ENCODE measurements at places on chromosomes 7 and 10.
A peak's percentile ranks its signal among the peaks of the same experiment; 100 is the strongest.

DNA sequence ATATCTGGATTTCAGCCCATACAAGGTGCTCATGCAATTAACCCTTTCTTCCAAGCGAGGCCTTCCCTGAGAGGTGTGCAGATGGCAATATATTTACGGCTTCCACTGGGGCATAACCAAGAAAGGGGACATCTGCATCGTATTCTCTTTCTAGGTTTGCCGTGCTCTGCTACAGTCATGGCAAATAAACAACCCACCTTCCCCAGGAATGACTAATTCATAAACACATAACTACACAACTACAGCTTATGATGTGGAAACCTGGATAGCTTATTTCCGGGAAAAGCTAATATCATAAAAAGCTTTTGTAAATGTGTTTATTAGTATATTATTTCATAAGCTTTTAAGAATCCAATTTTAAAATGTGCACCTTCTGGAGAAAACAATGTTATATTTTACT, 120.0 kb downstream of the CAMK1D start:
- DNase-seq, result no peak

- DNase-seq, result no peak
These were observed 38.8 kb downstream of the SND1 start for GRCh38 chr7:127690806-127691205.

DNA sequence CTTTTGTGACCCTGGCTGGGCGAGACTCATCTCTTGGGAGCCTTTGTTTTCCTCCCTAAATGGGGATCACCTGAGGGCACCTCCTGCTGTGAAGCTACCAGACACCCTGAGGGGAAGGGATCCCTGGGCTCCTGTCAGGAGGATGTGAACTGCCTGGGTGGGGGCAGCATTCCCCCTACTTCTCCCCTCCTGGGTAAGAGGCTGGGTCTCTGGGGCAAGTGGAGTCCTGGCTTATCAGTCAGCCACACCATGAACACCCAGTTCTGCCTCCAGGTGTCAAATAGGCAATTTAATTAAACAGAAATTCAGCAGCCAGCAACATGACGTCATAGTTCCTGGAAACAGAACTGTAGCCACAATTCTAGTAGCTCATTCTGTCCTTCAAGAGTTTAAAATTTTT, 97.7 kb upstream of the RET start:
- peak; percentile 33 for DNase-seq

DNA sequence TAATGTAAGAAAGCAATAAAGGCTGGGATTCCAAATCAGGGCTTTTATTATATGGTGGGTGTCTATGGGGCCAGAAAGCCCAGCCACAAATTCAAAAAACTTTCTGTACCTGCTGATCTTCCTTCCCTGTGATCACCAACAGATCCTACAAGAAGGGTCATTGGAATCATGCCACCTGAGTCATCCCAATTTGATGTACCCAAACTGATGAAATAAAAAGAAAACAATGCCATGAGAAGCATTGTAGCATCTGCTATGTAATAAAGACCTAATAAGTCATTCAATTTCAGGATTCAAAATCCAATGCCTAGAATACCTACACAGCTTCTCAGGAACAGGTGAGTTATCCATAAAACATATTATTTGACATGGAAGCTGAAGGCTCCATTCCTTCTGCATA, 228.8 kb downstream of the DKK1 start:
- DNase-seq, result no peak

DNA sequence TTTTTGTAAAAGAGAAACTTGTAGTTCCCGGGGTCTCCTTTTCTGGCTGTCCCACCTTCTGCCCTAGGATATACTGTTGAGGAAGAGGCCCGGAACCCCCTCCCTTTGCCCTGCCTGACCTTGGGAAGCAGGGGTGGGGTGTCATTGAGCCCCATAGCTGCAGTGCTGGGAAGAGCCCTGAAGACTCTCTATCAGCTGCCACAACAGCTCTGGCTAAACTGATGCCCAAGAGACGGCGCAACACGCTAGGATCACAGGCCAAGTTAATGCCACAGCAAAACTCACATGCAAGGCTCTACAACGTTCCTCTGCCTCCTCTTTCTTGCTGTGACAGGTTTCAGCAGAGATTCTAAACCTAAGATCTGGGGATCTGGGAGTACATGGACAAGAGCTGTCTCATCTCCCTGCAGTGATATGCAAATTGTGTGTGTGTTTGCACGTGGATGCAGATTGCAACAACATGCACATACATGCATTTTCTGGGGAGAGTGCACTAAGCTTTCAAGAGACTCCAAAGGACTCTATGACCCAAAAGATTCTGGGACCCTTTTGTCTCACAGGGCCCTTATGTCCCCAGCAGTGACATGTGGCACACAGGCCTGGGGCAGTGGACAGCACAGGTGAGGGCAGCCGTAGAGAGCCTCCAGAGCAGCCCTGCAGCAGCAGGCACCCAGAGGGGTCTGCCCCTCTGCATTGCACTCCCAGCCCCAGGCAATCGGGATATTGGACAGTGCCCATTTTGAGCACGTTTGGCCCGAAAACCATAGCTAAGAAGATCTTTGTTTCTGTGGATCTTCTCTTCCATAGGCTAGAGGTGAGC, 2.5 kb downstream of the RASSF4 start:
- DNase-seq, result peak; percentile 39

GRCh38 chr7:22629056-22629455, 97.9 kb upstream of the IL6 start:
- no peak for DNase-seq

- DNase-seq, result no peak
These were observed 34.0 kb downstream of the PPP2R2D start for GRCh38 chr10:131934769-131935168.

- DNase-seq, result no peak
These were observed 383 bp upstream of the R3HCC1L start for GRCh38 chr10:98134117-98134430.

DNA sequence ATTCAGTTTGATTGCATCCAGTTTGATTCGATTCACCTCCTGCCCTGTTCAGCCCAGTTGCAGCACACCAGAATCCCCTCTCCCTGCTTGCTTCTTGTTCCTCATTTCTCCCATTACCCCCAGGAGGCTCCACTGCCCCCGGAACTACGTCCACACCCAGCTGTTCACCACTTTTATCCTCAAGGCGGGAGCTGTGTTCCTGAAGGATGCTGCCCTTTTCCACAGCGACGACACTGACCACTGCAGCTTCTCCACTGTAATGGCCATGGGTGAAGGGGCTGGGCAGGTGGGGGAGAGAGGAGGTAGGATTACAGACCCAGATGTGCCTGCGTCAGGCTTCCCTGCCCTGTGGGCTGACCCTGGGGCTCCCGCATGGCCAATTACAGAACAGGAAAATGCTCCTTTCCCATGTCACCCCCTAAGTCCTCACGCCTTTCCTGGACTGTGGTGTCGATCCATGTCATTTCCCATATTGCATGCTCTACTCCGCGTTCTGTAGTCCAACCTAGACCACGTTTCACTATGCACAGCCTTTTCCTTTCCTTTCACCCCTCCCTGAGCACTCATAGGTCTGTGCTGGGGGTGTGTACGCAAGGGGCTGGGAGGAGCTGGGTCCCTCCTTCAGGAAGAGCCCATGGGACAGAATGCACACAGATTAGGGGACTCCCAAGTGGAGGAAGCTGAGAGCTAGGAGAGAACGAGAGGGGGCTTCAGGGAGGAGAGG, 8.2 kb downstream of the GHRHR start:
- DNase-seq, result no peak

- no peak for DNase-seq
These were observed 177.0 kb downstream of the TSPAN12 start for GRCh38 chr7:120680985-120681384.

GRCh38 chr7:40535678-40536077, 400.9 kb downstream of the SUGCT start:
- DNase-seq, result no peak

- no peak for DNase-seq
These were observed 93.6 kb upstream of the MXI1 start for GRCh38 chr10:110113670-110114337.

- no peak for DNase-seq
These were observed 520.4 kb downstream of the SDK1 start for GRCh38 chr7:3821488-3821887.

DNA sequence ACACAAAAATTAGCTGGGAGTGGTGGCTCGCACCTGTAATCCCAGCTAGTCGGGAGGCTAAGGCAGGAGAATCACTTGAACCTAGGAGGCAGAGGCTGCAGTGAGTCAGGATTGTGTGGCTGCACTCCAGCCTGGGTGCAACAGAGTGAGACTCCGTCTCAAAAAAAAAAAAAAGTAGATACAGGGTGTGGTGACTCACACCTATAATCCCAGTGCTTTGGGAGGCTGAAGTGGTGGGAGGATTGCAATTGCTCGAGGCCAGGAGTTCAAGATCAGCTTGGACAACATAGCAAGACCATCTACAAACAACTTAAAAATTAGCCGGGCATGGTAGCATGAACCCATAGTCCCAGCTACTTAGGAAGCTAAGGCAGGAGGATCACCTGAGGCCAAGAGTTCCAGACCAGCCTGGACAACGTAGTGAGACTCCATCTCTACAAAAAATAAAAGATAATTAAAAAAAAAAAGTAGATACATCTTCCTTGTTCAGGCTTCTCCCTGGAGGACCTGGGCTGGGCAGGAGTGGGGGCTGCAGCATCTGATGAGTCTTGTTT, 2.0 kb downstream of the MOSPD3 start:
- no peak for DNase-seq

DNA sequence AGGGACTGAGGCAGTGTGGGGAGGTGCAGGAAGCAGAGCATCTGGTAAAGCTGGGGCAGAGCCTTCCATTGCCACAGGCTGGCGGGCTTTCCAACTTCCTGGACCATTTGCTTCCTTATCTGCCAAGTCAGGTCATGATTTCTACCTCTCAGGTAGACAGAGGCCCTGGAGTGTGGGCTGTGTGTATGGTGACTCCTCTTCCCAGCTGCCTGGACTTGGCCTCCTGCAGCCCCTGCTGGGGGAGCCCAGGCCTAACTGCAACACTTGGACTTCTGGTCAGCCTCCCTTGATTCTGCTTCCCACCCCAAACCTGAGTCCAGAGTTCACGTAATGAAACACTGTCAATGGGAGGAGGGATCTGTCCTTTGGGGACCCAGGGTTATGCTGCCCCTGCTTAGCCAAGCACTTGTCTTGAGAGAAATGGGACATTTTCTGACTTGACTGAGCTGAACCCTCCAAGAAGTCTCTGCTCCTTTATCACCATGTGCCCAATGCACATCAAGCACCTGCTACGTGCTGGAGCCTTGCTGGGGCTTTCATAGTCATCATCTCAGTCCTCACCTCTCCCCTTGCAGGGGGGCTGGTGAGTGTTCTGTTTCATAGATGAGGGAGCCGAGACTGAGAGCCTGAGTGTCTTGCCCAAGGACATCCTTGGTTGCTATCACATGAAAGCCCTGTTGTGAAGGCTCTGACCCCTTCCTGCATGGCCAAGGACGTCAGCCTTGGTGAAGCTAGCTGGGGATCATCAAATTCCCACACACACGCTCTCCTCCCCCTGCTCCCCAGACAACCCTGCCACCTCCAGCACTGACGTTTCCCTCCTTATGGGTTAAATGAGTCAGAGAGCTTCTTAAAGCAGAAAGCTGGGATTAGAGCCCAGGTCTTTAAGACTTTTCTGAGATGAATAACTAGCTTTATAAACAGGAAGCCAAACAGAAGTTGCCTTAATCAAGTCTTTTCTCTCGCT, 3.4 kb downstream of the CLEC2L start:
- DNase-seq, result no peak

DNA sequence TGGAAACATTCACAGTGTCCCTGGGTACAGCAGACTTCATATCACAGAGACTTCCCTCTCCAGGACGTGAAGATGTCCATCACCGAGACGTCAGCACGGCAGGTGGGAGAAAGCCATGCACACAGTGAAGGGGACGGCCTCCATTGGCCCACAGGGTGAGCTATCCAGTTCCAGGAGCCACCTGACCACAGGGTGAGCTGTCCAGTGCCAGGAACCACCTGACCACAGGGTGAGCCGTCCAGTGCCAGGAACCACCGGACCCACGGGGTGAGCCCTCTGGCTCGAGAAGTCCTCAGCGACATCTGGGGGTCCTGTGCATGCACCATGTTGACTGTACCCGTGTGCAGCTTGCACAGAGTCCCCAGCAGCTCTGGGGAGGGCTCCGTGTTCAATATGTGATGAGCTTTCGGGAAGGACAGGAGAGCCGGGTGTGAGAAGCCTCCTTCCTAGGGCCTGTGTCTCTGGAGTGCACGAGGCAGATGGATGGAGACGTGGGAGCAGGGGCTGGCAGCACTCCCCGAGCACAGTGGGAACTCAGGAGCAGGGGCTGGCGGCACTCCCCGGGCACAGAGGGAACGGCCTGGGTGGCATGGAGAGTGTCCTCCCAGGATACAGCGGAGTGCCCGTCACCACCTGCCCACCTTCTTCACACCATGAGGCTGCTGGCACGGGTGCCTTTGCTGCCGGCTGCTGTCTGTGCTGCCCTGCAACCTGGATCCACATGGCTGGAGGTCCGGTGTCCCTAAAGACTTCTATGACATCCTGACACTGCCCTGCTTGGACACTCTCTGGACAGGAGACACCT, 616.2 kb downstream of the DNAJB6 start:
- DNase-seq, result no peak

DNA sequence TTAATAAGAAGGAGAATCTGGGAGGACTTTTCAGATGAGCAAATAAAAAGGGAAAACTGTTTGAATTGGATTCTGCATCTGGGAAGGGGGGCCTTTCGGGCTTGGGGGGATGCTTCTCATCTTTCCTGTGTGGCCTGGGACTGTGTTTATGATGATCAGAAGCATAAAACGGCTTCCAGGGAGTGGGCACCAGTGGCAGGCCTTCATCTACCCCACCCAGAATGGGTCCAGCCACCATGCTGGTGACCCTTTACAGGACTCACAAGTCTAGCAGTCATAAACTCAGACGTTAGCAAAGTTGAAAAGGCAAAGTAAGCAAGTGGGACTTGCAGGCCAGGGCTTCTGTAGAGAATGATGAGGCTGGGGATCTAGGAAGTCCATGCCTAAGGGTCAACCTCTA, 198.3 kb upstream of the ZMIZ1 start:
- DNase-seq, result no peak

All from left lobe of liver (tissue), 2 donors.